ENCODE measurements at places on chromosomes 11 and 22.

DNA sequence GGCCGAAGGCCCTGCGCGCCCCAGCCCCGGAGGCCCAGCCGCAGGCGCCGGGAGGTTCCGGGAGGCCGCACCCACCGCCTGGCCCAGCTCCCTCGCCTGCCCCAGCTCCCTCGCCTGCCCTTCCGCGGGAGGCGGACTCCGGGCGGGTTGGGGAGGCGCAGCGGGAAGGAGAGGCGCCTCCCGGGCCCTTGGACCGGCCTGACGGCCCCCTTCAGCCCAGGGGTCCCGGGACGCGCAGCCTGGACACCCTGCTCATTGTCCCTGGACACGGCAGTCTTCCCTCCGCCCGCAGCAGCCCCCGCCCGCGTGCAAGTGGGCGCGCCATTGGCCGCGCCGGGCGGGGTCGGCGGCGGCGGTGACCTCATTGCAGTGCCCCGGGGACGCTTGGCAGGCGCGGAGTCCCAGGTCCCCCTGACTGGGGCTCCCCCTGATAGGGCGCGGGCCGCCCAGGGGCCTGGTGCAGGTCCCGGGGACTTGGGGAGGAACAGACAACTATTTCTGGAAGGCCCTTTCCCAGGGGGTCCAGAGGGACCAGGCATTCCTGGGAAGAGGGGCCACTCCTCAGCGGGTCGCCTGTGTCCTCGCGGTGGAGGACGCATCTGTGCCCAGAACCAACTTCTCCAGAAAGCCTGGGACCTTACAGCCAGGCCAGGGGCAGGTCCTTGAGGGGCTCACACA lies 501 bp downstream of the CD151 start:
- peak; percentile 77 for DNase-seq

DNA sequence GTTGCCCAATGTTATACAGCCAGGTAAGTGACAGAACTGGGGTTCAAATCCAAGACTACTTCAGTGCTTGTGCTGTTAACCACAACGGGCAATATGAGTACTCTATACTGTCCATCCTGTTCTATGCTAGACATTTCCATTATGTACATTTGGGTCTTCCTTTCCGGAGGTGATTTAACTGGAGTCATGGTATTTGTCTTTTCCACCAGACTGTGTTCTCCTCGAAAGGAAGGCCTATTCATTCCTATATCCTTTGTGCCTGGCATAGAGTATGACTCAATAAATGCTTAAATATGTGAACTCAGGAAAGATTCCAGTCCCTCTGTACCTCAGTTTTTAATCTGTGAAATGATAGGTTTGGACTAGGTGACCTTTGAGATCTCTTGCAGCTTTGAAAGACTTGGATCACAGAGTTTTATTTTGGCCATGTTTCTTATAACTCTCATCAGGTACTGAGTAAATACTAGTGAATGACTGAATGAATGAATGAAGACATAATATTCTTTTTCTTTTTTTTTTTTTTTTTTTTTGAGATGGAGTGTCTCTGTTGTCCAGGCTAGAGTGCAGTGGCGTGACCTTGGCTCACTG lies 6.6 kb downstream of the RNF121 start:
- DNase-seq, result no peak

DNA sequence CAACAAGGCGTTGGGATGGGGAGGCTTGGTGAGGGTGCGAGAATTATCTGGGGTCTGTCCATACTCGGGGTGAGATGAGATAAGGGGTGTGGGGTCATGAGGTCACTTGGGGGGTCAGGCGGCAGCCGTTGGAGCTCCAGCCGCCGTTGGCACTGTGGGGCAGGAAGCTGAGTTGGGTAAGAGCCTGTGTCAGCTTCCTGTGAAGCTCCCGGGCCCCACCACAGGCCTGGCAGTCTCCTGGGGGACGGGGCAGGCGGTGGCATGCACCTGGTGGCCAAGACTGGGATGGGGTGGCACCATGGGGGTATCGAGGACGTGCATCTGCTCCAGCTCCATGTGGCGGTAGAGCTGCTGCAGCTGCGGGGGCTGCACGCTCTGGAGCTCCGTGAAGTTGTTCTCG lies 7.1 kb upstream of the MYBPC3 start:
- DNase-seq, result no peak

- no peak for DNase-seq
These were observed 39.9 kb downstream of the CADM1 start for GRCh38 chr11:115464269-115464668.

DNA sequence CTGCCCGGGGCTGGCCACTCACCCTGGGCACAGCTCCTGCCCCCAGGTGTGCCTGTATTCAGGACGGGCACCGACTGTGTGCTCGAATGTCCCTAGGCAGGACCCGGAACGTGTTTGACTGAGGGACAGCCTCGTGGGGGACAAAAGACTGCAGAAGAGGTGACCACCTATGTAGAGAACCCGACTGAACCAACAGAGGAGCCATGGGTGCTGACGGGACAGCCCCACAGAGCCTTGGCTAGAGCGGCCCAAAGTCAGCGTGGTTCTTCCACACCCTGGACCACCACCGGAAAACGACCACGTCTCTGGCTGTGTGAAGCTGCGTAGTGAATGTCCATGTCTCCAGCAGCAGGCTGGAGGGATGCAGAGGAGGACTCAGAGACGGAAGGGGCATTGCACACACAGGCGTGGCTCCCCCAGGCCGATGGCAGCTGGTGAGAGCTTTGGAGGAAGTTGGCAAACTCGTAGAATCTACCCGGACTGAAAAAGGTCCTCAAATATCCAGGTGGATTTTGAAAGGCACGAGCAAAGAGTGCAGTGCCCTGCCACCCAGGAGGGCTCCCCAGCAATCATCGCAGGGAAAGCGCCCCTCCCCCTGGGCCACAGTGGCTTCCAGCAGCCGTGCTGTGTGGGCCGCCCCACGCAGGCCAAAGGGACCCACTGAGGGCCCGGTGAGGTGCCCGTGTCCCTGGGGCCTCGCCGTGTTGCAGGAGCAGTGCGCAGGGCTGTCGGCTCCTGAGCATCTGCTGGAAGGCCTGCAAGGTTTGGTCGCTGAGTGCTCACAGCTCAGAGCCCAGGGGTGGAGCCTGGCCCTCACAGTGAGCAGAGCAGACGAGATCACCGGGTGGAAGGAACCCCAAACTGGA lies 17.5 kb upstream of the MUC5B start:
- DNase-seq, result peak; percentile 29

Data from GM20000 (cell line).